Nasal cavity respiratory epithelium epithelial cell of viscerocranial mucosa (primary cell): ENCODE measurements at places on chromosomes 6 and 20. TPM values are rescaled to one million over a fixed set of nuclear protein-coding genes. Genes with fewer than 3 reads are reported as not detected.

Gene OPN5
- total RNA-seq = under 0.01 TPM in 1 of 2 replicates, not detected in the other

Gene RGL2
- 22.9 and 40.4 TPM in 2 replicates for total RNA-seq

Gene GABRR2
- total RNA-seq = under 0.01 and 0.14 TPM in 2 replicates

Gene MYLK4
- 0.34 and 0.64 TPM in 2 replicates for total RNA-seq

Gene CTAGE9
- total RNA-seq = not detected in 2 replicates

Gene CDH4
- 8.9 and 20.5 TPM in 2 replicates for total RNA-seq

Gene SEL1L2
- total RNA-seq = not detected in 2 replicates

Gene PDRG1
- 6.8 and 7.3 TPM in 2 replicates for total RNA-seq

Gene ANKRD60
- not detected in 2 replicates for total RNA-seq

Gene NEDD9
- 8.5 and 21.3 TPM in 2 replicates for total RNA-seq

Gene C20orf141
- total RNA-seq = not detected in 2 replicates

Gene GMNN
- 10.9 and 11.0 TPM in 2 replicates for total RNA-seq

Gene THBD
- total RNA-seq = 65.3 and 229 TPM in 2 replicates

Gene RAET1L
- 5.1 and 9.3 TPM in 2 replicates for total RNA-seq

Gene NOTCH4
- 0.28 and 0.34 TPM in 2 replicates for total RNA-seq

Gene PEX3
- 16.4 and 20.8 TPM in 2 replicates for total RNA-seq

Gene PDYN
- not detected in 2 replicates for total RNA-seq

Gene RALGAPA2
- 10.3 and 44.1 TPM in 2 replicates for total RNA-seq

Gene DEFB128
- total RNA-seq = not detected in 2 replicates

Gene SSTR4
- not detected in 2 replicates for total RNA-seq

Gene ETV7
- total RNA-seq = under 0.01 and 0.36 TPM in 2 replicates

Gene SIGLEC1
- total RNA-seq = not detected in 2 replicates

Gene RNF39
- total RNA-seq = 1.5 and 3.8 TPM in 2 replicates

Gene RNF144B
- total RNA-seq = 142 and 179 TPM in 2 replicates

Gene ISM1
- total RNA-seq = 0.14 and 0.34 TPM in 2 replicates

Gene L3MBTL3
- 17.8 and 29.3 TPM in 2 replicates for total RNA-seq

Gene SMLR1
- total RNA-seq = not detected in 2 replicates

Gene PPP1R10
- 16.4 and 22.2 TPM in 2 replicates for total RNA-seq

Gene ME1
- 31.1 and 97.7 TPM in 2 replicates for total RNA-seq

Gene RFX6
- total RNA-seq = not detected in 2 replicates

Gene HLA-DQB2
- total RNA-seq = not detected in 2 replicates

Gene MAP7
- 37.3 and 48.5 TPM in 2 replicates for total RNA-seq

Gene PLG
- total RNA-seq = not detected in 2 replicates

Gene TRAPPC3L
- not detected in 2 replicates for total RNA-seq

Gene CFAP206
- under 0.01 TPM in 1 of 2 replicates, not detected in the other for total RNA-seq

Gene ELOVL2
- under 0.01 TPM in 1 of 2 replicates, not detected in the other for total RNA-seq

Gene ELOVL4
- 5.8 and 13.7 TPM in 2 replicates for total RNA-seq

Gene SLC24A3
- 0.34 and 0.36 TPM in 2 replicates for total RNA-seq
